ENCODE measurements at places on chromosomes 12 and 14. TPM values are rescaled to one million over a fixed set of nuclear protein-coding genes. Genes with fewer than 3 reads are reported as not detected.

GRCh38 chr14:52829527-52830185, 38.2 kb upstream of the GNPNAT1 start:
- no peak for DNase-seq

DNA sequence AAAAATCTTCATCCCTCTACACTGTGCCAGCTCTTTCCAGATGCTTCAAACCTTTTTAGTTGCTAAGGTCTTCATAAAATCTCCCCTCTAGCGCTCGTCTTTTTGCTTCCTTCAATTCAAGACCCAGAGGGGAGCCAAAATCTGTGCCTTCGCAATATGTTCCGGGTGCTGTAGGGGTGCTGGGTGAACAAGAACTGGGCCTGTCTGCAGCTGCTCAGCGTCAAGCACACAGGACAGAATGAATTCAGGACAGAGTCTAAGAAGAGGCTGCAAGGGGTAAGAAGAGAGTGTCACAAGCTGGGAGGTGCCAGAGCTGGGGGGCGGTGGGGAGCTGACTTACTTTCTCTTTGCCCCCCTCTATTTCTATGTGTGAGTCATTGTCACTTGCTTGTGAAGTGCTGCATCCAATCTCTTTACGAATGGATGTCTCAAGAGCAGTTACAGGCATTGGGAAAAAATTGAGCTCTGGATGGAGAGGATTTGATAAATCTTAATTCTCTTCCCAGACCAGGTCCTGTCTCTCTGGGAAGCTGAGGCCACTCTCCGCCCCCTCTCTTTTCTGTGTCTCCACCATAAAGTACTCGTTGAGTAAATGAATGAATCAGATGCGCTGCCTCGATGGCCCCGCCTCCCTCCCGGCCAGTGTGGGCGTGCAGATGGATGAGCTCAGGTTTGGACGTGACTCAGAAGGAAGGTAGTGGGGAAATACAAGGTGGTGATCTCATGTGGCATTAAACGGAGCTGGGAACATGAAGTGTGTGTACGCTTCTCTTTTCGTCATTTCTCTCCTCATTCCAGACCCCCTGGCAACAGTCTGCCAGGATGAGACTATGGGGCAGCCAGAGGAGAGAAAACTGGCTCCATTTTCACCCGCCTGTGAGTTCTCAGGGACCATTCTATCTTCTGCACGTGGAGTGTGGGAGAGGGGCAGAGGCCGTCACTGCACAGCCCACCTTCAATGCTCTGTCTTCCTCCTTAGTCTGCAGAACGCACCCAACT, 91.3 kb downstream of the TSPAN9 start:
- DNase-seq = no peak

DNA sequence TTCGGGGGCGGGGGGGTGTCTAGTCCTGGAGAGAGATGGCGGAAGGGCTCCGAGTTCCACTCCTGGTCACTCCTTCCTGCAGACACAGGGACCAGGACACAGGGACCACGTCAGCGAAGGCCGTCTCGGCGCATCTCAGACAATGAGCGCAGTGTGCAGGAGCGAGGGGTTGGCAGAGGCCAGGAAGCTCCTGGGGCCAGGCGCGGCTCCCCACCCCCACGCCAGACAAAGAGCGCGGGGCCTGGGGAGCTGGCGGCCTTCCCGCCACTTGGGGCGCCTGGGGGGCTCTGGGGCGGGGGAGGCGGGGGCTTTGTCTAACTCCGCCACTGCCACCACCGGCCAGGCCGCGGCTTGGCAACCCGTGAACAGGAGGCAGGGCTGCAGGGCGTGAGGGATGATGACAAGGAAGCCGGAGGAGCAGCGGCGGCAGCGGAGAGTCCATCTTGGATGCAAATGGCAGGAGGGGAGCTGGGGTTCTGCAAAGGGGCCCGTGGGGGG, 2.2 kb downstream of the CDK2AP1 start:
- DNase-seq = no peak

DNA sequence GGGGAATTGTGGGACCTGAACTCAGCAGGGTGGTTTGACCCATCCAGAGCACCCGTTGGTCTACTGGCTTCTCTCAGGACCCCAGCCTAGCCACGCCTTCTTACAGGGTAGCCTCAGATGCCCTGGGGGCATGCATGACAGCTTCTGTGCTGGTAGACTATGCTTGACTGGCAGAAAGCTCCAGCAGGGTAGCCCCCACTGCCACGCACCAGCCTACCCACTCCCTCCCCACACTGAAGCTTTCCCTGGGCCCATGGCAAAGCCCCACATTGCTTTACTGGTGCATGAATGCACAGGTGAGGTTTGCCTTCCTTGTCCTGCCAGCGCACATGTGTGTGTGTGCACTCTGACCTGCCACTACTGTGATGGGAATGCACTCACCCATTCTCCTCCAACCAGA, 772.2 kb downstream of the LRFN5 start:
- DNase-seq = no peak

Gene VPS33A
- 20.3 TPM for total RNA-seq

All from thymus (tissue), 14 donors.